HS-27A (cell line): ENCODE measurements at places on chromosomes 3 and 15.

DNA sequence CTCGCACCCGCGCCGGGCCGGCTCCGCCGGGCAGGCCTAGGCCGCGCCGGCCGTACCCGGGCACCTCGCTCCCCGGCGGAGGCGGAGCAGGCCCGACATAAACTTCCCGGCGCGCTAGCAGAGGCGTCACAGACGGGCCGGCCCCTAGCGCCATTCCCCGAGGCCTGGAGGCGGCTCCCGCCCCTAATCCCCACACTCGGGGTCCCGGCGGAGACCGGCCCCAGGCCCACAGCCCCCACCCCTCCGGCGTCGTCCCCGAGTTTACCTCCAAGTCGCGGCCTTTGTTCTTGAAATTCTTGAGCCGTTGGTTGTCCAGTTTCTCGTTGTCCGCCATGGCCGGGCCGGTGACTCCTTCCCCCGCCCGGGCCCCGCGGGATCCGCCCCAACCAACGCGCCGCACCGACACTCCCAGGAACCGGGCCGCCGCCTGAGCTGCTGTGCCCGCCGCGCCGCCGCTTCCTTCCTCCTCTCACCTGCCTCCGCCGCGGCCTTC lies 376 bp downstream of the KPNA4 start:
- peak; percentile 22 for DNase-seq

GRCh38 chr3:166453478-166453877 lies 616.3 kb upstream of the BCHE start:
- no peak for DNase-seq

GRCh38 chr3:8755564-8756237 lies 13.7 kb downstream of the OXTR start:
- DNase-seq = no peak

DNA sequence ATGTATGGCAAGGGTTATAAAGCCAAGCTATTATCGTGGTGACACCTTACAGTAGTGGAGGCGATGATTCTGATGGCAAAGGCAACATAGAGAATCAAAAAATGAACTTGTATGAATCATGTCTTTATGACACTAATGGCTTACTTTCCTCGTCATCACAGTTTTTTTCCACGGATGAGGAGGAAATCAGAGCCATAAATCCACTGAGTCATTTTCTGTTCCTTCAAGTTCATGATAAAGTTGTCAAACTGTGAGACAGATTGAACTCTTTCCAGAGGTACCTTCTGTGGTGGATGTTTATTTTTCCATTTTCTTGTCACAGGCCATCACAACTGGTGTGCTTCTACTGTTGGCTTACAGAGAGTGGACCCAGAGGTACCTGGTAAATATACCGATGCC lies 8.5 kb downstream of the TMEM212 start:
- DNase-seq = no peak

DNA sequence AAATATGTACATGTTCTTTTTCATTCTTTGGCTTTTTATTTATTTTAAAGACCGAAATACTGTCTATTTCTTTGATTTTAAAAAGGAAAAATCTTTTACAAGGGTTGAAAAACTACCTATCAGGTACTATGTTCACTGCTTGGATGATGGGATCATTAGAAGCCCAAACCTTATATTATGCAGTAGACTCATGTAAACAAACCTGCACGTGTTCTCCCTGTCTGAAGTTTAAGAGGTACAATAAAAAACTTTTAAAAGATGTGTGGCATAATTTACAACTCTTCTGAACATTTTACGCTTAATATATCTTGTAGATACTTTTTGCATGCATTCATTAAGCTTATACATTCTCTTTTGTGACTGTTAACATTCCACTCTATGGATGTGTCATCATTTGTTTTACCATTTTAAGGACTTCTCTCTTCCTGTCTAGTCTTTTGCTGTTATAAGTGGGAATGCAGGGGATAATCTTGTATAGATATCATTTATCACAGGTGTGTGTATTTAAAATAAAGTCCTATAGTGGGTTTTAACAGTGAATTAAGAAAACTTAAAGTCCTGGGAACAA lies 6.2 kb downstream of the MGA start:
- DNase-seq = no peak

- DNase-seq = no peak
These were observed 283.3 kb downstream of the ADAMTS17 start for GRCh38 chr15:100058458-100058857.

- DNase-seq = no peak
These were observed 235.0 kb upstream of the KBTBD8 start for GRCh38 chr3:66762916-66763693.

DNA sequence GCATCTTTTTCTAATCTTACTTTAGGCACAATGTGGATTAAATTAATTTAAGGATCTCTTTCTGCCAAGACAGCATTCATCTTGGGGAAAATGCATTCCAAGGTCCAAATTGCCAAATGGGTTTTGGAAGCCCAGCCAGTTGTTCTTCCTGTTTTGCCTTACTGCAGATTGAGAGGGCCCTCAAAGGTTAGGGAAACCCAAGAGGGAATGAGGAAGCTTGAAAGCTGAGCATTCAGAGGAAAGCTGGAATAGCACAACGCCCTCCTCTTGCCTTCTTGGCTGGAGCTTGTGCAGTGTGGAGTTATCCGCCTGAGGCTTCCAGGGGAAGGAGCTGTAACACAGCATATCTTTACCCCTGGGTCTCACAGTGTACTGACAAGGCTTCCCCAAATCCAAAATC lies 18.2 kb upstream of the SACM1L start:
- DNase-seq = no peak

DNA sequence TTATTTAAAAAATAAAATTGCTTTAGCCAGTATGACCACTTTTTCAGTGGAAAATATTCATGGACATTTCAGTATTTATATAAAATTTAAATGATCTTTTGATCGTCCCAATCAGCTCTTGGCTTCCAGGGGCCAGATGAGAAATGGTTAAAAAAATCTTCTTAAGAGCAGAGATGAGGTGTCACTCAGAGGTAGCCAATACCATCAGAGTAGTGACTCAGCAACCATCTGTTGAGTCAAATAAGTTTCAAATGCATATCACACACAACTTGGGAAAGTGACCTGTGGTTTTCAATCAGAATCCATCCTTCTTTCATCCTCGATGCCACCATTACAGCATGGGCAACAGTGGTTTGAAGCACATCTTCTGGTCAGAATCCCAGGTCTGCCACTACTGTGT lies 958.8 kb upstream of the NR2F2 start:
- DNase-seq = no peak

DNA sequence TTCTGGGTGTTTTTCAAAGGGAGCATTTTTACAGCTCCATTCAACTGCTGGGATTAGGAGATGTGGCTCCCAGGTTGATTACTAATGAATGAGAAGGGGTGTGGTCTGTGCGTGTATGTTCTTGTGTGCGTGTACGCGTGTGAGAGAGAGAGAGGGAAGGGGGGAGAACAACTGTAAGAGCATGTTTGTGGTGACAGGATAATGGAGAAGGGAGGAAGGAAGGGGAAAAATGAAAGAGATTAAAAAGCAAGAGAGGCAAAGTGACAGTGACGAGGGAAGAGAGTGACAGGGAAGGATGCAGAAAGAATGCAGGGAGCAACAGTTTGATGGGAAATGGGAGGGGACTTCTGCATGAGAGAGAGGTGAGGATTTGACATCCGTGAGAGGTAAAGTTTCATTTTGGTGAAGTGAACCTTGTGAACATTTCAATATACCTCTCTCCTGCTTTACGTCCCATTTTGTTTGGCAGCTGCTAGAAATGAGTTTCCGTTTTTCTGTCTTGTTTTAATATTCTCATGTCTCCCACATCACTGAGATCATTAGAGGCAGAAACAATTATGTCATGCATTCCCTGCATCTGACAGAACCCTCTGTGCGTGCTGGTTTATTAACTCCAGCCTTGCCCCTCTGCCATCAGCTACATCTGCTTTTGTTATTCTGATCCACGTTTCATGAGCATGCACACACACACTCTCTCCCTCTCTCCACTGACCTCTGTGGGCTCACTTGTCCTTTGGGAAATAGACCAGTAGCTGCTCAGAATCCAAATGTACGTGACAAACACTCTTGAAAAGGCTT lies 161.6 kb downstream of the GAP43 start:
- no peak for DNase-seq

GRCh38 chr3:38312356-38312755 lies 30.3 kb downstream of the SLC22A14 start:
- DNase-seq = no peak

DNA sequence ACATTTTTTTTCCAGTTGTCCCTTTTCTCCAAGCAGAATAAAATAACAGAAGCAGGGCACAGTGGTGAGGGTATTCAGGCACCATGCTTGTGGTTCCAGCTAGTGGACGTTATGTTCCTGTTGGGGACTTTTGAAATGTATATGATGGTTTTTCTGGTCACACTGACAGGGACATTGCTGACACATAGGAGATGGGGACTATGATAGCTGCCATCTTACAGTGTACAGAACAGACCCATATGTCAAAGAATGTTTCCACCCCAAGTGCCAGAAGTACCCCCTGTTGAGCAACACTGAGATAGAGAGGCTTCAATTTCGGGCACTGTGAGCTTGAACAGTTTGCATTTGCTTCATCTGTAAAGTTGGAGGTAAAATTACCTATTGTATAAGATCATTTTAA lies 38.6 kb downstream of the MCTP2 start:
- no peak for DNase-seq

DNA sequence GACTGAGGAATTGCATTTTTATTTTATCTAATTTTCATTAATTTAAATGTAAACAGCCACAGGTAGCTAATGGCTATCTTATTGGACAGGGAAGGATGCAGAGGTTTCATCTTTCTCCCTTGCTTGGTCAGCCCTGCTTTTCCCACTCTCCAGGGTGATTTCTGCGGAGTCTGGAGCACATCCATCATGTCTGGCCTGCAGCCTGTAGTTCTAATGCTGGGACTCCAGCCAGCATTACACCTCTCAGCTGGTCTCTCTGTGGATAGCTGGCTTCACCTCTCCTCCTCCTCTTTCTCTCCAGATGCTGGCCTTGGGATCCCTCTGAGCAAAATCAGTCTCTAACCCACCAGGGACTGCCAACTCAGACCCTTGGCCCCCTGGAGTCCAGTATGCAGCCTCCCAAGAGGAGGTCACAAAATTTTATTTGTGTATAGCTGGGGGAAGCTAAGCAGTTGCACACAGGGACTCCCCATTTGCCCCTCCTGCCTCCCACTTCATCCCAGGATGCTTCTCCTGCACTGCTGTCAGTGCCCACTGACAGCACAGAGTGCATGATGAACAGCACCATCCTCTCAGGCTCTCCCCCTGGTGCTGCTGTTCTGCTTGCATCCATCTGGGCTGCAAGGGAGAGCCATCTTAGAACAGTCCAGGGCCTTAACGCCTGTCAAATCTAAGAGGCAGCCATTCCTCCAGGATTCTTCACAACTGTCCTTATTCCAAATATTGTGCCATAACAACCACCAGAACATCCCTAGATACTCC lies 1.7 kb downstream of the BFSP2 start:
- DNase-seq = no peak

DNA sequence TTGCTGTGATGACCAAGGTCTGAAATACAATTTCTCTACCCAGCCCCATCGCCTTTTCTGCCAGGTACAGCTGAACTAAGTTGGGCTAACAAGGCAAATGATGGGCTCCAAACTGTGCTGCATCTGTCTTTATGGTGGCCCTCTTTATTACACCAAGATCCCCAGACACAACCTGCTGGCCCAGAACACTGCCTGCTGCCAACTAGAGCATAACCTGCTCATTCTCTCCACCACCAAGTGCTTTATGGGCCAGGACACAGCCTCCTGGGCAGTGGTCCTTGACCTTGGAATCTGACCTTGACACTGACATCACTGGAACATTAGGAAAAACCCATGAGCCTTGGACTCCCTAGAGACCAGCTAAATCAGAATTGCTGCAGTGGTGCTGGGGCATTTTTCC lies 3.3 kb downstream of the LINS1 start:
- no peak for DNase-seq

DNA sequence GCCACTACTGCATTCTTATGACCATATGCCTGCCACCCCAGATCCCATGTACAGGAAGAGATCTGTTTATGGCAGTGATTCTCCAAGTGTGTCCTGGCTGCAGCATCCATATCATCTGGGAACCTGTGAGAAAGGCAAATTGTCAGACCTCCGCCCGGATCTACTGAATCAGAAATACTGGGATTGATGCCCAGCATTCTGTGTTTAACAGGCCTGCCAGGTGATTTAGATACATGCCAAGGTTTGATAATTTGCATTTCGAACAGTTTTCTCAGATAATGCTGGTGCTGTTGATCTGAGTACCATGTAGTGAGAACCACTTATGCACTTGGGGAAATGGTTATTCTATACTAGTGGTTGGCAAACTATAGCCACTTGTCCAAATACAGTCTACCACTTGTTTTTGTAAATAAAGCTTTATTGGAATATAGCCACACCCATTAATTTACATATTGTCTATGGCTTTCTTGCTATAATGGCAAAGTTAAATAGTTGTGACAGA lies 165.4 kb downstream of the SSR3 start:
- DNase-seq = no peak

- DNase-seq = no peak
These were observed 63.8 kb upstream of the GLCE start for GRCh38 chr15:69096626-69097025.

DNA sequence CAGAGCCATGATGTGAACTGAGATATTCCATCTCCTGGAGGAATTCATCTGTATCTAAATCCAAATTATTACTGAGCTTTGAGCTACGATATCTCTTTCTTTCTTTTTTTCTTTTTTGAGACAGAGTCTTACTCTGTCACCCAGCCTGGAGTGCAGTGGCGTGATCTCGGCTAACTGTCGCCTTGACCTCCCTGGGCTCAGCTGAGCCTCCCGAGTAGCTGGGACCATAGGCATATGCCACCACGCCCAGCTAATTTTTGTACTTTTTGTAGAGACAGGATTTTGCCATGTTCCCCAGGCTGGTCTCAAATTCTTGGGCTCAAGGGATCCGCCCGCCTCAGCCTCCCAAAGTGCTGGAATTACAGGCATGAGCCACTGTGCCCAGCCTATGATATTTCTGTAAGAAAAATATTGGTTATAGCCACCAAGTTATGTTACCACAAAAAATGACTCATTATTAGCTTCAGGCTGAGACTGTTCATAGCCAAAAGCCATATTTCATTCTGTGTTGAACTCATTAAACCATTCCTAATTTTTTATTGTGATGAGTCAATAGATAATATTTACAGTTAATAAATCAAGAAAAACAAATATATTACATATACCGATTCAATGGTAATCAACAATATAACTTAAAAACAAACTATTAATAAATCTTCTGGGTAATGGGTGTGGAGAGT lies 27.1 kb upstream of the SLC30A4 start:
- peak; percentile 62 for DNase-seq
